Activated effector memory CD4-positive, alpha-beta T cell treated with anti-CD3 and anti-CD28 coated beads, Interleukin-2, amount 50 U/mL, for 16 hours (primary cell): ENCODE measurements at places on chromosomes 7 and 10.

GRCh38 chr7:18700147-18700546 is 204.6 kb downstream of the HDAC9 start:
- DNase-seq, result no peak

DNA sequence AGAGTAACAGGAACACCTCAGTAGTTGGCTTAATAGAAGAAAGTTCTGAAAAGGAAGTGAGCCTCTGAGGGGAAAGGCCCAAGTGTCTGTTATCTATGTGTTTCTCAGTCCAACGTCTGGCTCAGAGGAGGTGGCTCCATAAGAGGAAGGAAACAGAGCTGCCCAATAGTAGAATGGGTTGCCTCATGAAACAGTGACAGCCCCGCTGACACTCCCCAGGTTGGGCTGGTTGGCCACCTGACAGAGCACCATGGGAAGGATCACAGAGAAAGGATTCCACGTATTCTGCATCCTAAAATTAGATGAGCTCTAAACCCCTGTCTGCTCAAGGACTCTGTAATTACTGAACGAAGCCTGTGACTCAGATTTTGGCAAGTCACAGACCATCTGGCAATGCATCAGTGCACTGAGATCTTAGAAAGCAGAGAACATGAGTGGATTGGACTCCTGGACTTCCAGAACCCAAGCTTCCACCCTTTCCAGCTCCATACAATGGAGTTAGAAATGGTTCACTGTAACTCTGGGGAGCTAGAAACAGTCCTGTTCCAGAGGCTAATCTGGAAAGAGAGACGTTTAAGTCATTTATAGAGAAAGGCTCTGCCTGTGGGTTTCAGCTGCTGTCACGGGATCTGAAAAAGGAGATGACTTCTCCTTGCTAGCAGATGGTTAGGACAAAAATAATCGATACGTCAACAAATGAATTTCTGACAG is 2.9 kb downstream of the PKD2L1 start:
- DNase-seq, result no peak

- peak; percentile 85 for DNase-seq
Measured at GRCh38 chr10:26486990-26487850, 49.1 kb downstream of the APBB1IP start.

- DNase-seq, result no peak
Measured at GRCh38 chr7:114988755-114989375, 67.0 kb downstream of the MDFIC start.
